ENCODE measurements at places on chromosomes 1 and 21.

GRCh38 chr1:203381151-203381751 is 30.3 kb upstream of the FMOD start:
- DNase-seq, result no peak

DNA sequence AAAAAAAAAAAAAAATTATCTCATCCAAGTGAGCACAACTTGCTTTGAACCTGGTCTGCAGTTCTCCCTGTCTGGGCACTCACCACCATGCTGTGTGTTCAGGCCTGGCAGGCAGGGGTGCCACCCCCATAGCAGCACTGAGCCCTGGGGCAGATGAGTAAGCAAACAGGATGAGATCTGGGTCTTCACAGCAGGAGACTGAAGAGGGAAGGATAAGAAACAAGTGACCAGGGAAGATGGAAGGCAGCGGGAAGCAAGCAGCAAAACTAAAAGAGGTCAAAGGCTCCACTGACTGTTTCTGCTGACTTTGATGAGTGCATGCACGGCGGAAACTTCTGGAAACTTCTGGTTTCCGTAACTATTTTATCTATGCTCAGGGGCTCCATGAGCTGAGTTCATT is 133.5 kb upstream of the SOD1 start:
- DNase-seq, result no peak

GRCh38 chr1:59116920-59117542 is 179.9 kb upstream of the FGGY start:
- peak; percentile 75 for DNase-seq

GRCh38 chr1:63861052-63861691 is 87.4 kb downstream of the ROR1 start:
- peak; percentile 51 for DNase-seq

GRCh38 chr1:113205980-113206766 is 133.2 kb downstream of the LRIG2 start:
- DNase-seq, result no peak

DNA sequence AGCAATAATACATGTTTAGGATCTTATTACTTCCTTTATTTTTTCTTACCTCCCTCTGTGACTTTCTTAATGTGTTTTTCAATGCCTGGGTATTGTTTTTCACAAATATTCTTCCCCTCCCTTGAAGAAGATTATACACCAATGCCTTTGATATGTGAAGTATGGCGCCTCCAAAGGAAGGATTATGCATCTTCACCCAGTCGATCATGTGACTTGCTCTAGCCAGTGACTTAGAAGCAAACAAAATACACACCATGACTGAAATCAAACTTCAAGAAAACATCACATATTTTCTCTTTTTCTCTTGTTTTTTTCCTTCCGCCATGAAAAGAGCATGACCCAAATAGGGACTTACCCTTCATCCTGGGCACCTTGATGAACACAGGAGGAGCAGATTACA is 297.1 kb downstream of the NCAM2 start:
- DNase-seq, result no peak

GRCh38 chr1:151843398-151843797 is 3.8 kb upstream of the C2CD4D start:
- no peak for DNase-seq

- DNase-seq, result no peak
Observed at GRCh38 chr1:1300352-1300739, 7.4 kb downstream of the ACAP3 start.

- DNase-seq, result no peak
Observed at GRCh38 chr1:204302769-204303168, 57.0 kb downstream of the PLEKHA6 start.

DNA sequence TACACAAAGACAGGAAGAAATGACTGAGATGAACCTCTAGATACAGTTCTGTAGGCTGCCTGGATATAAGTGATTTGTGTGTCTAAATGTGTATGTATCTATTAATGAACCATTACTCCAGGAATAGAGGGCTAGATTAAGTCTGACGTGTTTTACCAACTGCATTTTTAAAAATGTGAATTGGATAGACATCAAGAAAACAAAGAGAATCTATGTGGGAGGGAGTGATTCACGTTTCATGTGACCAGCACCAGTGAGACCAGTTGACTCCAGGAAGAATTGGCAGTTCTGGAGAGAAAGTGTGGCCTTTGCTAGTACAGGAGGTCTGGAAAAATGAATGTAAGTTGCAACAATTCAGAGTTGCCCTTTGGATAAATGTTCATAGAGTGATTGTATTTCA is 53.4 kb upstream of the RGS21 start:
- DNase-seq, result peak; percentile 36

- DNase-seq, result no peak
Observed at GRCh38 chr1:93707956-93708355, 26.3 kb upstream of the BCAR3 start.

DNA sequence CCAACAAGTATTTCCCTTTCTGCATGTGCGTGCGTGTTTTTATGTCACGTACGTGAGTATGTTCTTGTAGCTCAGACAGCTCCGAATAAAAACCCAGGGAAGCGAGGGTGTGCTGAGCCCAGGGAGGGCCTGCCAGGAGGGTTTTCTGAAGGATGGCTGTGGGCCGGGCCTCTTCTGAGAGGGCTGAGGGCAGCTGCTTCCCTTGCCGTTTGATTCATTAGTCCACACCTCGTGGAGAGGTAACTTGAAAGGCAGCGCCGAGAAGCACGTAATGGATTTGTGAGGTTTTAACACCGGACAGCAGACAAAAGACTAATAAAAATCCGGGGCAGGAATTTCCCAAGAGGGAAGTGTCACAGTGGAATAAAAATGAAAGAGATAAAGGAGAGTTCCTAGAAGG is 29.5 kb downstream of the CD247 start:
- no peak for DNase-seq

DNA sequence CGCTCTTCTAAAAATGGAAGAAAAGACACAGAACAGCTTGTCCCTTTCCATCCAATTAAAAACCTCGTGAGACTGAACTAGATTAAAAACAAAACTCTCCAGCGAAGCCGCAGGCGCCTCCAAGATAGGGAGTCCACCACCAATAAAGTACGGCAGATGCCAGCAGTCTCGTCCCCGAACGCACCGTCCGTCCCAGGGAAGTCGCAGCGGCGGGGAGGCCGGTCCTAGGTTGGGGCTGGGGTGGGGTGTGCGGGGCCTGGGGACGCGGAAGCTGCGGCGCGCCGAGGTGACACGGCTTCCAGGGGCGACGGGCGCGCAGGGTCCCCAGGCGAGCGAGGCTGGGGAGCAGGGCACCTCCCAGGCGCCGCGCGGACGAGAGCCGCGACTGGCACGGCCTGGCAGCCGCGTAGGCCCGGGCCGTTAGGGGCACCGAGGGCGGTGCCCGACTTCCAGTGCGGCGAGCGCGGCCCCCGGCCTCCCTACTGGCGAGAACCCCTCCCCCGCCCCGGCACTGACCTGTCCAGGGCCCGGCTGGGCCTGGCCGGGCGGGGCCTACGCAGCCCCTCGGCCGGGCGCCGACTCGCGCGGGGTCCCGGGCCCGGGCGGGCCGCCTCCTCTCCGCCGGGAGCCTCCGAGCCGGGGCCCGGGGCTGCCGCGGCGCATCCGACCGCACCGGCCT is 28.3 kb upstream of the A3GALT2 start:
- peak; percentile 71 for DNase-seq

DNA sequence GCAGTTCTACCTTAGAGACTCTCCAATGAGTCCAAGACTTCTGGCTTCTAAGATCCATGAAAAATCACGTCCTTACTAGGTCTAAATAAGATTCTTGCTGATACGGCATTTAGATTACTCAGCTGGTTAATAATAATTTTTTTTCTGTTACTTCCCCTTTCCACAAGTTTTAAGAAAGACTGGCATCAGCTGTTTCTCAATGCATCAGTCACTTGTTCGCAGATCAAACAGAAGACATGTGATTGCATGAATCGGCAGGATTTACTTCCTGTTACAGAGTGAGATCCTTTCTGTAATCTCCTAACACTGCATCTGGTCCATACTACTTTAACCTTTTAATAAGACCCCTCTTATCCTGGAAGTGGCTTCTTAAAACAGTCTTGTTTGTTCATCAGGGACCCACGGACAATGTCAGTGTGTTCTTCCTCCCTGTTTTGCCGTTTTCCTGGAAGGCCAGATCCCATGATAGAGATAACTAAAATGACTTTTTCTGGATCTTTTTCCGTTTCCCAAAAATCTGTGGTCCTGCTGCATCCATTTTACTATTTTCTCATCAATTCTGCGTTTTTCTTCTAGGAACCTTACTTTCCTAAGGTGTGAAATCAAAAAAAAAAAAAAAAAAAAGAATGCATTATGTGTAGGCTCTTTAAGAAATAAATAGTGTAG is 6.1 kb downstream of the NPL start:
- no peak for DNase-seq

DNA sequence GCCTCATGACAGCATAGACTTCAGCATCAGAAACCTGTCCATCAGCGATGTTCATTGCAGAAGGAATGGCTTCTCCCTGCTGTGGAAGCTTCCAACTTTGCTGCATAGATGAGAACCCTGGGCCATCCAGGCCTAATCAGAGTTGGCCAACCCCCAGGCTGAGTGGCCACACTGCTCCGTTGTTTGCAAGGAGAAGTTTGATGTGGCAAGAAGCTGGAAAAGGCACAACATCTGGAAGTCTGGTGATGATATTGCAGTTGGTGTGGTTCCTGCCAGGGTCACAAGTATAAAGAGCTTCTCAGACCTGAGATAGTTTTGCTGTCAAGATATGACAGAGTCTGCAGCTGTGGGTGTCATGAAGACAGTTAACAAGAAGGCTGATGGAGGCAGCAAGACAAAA is 41.2 kb downstream of the RHOU start:
- DNase-seq, result no peak

GRCh38 chr1:246837418-246838117 is 94.2 kb downstream of the AHCTF1 start:
- DNase-seq, result no peak

DNA sequence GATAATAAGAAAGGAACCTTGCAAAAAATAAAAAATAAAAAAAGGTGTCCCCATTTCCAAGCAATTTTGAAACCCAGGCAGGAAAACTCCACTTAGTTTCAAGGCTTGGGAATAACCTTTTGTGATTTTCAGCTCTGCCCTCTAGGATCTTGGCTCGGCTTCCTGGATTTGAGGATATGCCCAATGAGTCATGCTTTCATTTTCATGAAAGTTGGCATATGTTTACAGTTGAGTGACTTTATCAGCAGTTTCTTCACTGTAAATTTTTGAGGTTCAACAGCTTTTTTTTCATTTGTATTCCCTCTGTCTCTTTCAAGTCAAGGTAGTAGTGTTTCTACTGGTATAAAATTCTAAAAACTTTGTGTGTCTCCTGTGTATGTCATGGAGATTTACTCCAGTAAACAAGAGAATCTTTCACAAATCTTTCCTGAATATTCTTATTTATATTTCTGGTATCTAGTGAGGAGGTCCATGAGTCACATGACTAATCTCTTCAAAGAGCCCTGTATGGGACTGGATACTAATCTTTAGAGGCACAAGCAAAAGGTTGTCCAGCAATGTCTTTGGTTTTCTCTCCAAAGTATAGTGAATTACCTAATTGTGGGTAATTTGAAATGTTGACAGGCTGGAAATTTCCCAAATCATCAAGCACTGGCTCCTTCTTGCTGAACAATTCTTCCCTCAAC is 335.3 kb downstream of the BRINP2 start:
- no peak for DNase-seq

- no peak for DNase-seq
Observed at GRCh38 chr1:47682786-47683350, 245.0 kb downstream of the FOXD2 start.

DNA sequence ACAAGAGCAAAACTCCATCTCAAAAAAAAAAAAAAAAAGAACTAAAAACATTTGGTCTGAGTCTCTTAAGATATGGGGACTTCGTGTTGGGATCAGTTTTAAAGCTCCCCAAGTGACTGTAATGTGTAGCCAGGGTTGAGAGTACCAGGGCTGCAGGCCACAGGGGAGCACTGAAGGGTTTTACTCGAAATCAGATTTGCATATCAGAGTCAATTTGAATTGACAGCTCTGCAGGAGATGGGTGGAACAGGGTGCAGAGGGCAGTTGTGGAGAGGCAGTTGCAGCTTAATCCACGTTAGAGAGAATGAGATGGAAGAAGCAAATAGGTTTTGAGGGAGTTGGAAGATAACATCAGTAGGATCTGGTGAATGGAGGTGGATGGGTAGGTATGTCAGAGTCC is 20.6 kb upstream of the ELOA start:
- no peak for DNase-seq

DNA sequence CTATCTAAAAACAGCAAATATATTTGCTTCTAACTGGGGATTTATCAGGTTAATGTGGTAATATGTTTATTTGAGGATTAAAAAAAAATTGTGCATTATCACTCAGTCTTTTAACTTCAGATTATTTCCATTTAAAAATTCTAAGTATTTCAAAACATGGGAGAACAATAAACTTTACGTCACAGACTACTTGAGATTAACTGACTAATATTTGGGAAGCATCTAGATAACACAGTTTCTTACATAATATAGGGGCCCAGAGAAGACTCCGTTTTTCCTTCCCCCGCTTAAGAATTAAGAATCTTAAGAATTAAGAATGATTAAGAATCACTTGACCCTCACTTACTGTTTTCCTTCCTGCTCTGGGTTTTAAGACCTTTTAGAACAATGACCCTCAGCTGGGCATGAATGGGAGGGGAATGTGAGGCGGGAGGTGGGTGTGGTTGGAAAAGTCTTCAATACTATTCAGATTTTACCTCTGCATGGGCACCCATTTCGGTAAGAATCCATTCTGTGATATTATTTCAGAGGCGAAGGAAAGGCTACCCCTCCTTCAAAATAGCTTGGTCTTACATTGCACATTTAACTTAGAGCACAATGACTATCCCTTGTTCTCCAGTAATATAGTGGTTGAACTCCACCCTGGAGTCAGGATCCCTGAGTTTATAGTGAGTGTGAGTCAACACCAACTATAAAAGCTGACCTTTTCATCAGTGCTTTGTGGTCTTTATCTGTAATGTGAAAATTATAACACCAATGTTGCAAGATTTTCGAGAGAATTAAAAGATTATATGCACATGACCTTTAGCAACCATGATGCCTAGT is 821.3 kb downstream of the USP25 start:
- DNase-seq, result no peak

DNA sequence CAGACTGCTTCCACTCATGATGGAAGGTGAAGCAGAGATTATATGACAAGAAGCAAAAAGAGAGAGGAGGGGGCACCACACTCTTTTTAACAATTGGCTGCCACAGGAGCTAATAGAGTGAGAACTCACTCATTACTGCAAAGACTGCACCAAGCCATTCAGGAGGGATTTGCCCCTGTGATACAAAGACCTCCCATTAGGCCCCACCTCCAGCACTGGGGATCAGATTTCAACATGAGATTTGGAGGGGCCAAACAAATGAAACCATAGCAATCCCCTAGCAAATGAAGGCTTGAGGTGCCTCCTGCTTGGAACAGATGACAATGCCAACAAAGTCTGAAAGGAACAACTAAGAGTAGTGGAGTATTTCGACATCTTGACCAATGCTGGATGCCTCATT is 122.5 kb upstream of the COA6 start:
- no peak for DNase-seq

GRCh38 chr1:172489847-172490246 is 43.1 kb upstream of the SUCO start:
- no peak for DNase-seq

GRCh38 chr1:179002552-179003345 is 22.9 kb upstream of the FAM20B start:
- DNase-seq, result peak; percentile 82

GRCh38 chr1:61131716-61132115 is 49.4 kb downstream of the NFIA start:
- no peak for DNase-seq

GRCh38 chr1:204600968-204601367 is 84.6 kb downstream of the LRRN2 start:
- no peak for DNase-seq
